ENCODE measurements at places on chromosomes 2 and 18. TPM values are rescaled to one million over a fixed set of nuclear protein-coding genes. Genes with fewer than 3 reads are reported as not detected.

Gene MC2R
- total RNA-seq: not detected

Gene SLC30A3
- 3.8 TPM for total RNA-seq

Gene TDRD15
- total RNA-seq: not detected

Gene WDFY1
- 35.4 TPM for total RNA-seq

Gene EPB41L3
- 0.44 TPM for total RNA-seq

Gene FEV
- not detected for total RNA-seq

Gene POTEI
- total RNA-seq: not detected

Gene ZAP70
- not detected for total RNA-seq
